DMS79 (cell line): ENCODE measurements at places on chromosomes 7 and 10.

GRCh38 chr7:35448486-35448885, 194.6 kb upstream of the TBX20 start:
- DNase-seq = no peak

- no peak for DNase-seq
Measured at GRCh38 chr7:7185371-7185989, 3.1 kb downstream of the C1GALT1 start.

DNA sequence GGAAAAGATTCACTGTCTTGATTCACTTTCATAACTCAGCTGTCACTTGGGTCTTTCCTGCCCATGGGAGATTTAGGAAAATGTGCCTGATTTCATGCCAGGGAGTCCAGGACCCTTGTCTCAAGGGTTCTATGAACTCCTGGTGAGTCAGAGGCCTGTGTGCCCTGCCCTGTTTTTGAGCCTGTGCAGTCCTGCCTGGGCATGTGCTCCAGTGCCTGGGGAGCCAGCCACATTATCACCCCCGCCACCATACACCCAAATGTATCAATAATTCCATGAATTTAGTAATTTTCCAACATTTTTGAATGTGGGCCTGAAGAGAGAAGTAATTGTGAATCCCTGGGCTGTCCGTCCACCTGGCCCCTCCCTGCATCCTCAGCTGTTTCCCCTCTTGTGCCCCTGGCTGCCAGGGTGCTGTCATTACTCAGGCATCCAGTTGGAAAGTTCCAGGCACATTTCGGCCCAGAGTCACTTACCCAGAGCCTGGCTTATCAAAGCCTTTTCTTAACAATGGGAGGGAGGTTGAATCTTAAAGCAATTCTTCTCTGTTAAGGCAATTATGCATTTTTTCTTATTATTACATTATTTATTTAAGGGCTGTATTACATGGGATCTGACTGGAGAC, 287.8 kb upstream of the CDC14C start:
- no peak for DNase-seq

DNA sequence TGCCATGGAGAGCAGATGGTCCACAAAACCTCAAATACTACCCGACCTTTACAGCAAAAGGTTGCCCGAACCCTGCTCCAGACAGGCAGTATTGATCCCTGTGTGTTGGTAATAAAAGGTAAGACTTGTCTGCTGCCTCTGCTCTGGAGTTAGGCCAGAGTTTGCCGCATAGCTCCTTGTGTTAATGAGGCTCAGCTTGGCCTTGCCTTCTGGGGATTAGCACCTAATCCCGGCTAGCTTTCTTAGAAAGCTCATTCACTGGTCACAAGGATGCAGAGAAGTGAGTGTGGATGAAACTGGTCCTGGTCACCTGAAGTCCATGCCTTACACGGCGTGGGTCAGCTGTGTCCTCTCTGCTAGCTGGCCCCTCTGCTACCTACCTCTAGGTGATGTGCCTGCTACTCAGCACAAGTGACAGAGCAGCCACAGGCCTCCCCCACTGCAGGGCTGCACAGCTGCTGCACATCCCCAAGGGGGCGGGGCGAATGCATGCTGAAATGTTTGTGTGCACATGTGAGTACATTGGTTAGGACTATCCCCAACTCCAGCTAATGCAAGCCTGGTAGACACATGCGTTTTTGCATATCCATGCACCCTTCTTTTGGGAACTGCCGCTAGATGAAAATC, 31.7 kb upstream of the SYPL1 start:
- no peak for DNase-seq

GRCh38 chr7:142563470-142563869, 185.8 kb upstream of the PRSS1 start:
- no peak for DNase-seq

- DNase-seq = no peak
Measured at GRCh38 chr10:92691591-92692079, 1.9 kb downstream of the HHEX start.

GRCh38 chr7:26991796-26992195, 104.0 kb downstream of the HOXA1 start:
- DNase-seq = no peak

GRCh38 chr10:33244354-33244967, 90.0 kb downstream of the NRP1 start:
- no peak for DNase-seq

- DNase-seq = no peak
Measured at GRCh38 chr7:92425311-92425947, 21.9 kb upstream of the GATAD1 start.

DNA sequence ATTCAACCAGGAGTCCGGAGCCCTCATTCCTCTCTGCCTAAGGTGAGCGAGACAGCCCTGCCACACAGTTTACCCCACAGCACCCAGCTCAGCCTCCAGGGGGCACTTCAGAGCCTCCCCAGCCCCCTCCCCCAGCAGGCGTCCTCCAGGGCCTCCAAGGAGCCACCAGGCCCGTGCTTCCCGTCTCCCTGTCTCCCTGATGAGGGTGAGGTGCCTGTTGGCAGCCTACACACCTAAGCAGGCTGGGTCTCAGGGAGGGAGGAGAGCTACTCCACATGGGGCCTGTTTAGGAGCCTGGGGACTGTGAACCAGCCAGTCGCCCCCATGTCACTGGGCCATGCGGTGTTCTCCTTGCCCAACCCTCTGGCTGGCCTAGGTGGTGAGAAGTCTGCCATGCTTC, 28.9 kb upstream of the TRIM8 start:
- DNase-seq = no peak

DNA sequence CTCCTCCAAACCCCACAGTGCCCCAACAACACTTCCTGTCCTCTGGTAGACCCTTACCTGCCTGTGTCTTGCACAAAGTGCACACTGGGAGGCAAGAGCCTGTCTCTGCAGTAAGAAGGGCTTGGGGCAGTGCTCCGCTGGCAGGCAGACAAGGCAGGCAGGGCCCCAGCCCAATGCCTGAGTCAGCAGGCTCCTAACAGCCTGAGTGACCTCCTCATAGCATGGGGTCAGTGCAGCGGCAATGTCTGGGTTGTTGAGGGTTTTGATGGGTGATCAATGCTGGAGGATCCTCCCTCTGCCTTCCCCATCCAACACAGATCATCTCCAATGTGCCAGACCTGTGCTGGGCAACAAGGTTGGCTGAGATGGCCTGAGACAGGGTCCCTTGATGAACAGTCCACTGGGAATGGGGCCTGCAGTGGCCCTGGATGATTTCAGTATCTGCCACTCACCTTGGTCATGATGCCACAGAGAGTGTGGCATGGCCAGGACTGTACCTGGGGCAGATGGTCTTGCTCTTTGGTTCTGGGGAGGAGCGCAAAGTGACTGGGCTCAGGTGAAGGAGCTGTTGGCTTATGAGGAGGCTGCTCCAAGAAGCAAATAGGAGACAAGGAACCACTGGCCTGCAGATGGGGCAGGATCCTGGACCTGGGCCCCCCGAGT, 55.6 kb upstream of the CAMK2B start:
- no peak for DNase-seq

- DNase-seq = no peak
Measured at GRCh38 chr10:62374862-62375710, 917 bp downstream of the ZNF365 start.

DNA sequence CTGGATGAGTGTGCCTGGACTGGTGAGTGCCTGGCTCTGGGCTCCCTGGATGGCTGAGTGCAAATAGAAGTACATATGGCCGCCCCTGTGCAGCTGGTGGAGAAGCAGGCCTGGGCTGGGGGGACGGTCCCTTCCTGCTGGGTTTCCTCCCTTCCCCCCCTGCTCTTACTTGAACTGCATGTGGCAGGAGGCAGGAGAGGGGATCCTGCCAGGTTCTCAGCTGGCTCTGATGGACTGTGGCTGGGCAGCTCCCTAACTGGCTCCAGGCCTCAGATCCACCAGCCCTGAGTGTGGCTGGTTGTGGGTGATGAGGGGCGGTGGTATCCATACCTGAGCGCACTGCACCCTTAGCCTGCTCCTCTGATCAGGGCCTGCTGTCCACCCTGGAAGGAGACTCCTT, 26.9 kb downstream of the ADCY1 start:
- DNase-seq = no peak

- no peak for DNase-seq
Measured at GRCh38 chr10:34629084-34629483, 186.0 kb downstream of the PARD3 start.

DNA sequence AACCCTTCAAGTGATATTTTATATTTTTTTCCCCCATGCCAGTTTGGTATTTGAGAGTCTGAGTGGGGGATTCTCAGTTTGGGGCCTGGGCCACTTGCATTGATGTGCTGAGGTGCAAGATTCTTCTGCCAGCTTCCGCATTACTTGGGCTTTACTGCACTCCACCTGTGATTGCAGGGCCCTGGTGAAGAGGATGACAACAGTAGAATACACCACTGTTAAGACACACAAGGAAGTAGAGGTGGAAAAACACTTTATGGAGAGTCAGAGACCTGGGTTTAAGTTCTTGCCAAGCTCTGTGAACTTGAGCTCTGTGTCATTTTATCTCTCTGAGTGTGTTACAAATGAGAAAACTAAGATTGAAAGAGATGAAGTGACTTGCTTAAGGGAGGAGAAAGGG, 209.4 kb downstream of the LRMDA start:
- DNase-seq = no peak

DNA sequence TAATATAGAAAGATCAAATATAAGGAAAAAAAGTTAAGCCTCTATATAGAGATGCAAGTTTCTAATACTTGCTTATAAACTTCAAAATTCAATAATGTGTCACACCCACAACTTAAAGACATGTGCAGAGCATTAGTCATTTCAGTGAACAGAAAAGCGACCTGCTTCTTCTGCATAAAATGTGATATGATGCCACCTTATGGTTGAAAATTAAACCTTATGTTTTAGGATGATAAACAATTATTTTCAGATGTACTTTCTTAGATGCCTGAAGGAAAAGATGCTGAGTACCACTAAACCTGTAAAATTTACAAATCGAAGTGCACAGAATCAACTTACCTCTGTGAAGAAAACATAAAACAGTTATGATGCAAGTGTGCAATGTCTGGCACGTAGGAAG, 96.0 kb downstream of the MTERF1 start:
- peak; percentile 12 for DNase-seq

DNA sequence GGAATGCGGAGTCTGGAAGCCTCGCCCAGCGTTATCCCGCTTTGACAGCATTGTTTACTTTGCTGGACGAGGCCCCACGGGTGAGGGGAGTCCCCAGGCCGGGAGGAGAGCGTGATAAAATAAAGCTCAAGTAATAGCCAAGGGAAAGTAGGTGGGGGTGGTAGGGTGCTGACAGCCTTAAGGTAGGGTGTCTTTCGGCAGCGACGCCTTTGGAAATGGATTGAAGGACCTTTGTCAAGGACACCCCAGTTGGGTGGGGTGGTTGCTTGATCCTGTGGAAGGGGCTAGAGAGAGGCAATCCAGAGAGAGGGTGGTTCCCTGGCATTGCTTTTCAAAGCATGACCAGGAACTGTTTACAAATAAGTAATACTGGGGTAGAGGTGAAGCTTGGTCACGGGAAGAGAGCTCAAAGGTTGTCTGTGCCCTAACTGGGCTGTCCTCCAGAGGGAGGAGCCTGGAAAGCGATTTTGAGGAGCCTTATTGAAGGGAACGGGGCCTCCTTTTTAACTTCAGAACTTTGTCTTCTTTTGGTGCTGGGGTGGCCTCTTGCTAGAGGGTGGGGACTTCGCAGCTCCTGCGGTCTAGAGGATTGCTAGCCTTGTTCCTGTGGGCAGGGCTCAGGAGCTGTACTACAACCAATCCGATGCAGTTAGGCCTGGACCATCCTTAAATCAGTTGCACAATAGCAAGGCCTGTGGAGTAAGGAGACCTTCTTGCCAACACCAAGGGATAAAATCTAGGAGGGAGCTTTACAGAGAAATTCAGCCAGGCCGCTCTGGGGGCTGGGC, 1.3 kb downstream of the EIF4EBP2 start:
- DNase-seq = no peak

- DNase-seq = no peak
Measured at GRCh38 chr7:106874076-106874475, 9.0 kb downstream of the PIK3CG start.

- DNase-seq = no peak
Measured at GRCh38 chr7:157762824-157763223, 426.0 kb downstream of the DNAJB6 start.

GRCh38 chr7:65827366-65827765, 45.5 kb upstream of the VKORC1L1 start:
- no peak for DNase-seq

DNA sequence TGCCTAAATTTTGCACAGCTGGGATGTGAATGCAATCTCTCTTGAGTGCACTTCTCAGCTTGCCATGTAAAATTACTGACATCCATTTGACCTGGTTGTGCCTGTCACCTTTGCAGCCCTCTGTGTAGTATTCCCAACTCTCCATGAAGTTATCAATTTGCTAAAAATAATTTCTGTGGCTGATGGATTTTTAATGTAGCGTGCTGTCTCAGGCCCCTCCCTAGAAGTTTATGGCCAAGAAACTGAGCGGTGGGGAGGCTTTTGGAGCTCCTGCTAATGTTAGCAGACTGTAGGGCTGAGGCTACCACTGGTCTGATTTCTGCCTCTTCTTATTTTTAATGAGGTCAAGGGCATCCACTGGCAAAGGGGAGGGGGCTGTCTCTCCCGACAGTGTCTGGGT, 577.0 kb upstream of the DPP6 start:
- no peak for DNase-seq

GRCh38 chr7:200290-200689, 7.9 kb downstream of the FAM20C start:
- DNase-seq = no peak

GRCh38 chr7:128167791-128168666, 73.0 kb upstream of the LEP start:
- no peak for DNase-seq

DNA sequence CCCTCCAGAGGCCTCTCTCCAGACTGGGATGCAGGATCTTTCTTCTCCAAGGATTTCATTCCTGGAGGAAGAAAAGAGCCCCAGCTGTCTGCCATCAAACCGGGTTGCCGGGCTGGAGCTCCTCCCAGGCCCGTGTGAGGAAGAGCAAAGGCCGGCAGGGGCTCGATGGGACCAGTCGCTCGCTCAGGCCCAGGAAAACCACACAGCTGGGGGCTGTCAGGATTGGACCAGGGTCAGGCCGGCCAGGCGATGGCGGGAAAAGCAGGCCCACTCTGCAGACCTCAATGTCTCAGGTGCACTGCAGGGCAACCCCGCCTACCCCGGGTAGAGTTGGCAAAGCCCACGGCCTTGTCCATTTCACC, 98.1 kb upstream of the DNAAF5 start:
- no peak for DNase-seq

GRCh38 chr7:22378199-22378980, 21.4 kb upstream of the RAPGEF5 start:
- DNase-seq = no peak

- DNase-seq = no peak
Measured at GRCh38 chr7:42432644-42433043, 195.6 kb upstream of the GLI3 start.

DNA sequence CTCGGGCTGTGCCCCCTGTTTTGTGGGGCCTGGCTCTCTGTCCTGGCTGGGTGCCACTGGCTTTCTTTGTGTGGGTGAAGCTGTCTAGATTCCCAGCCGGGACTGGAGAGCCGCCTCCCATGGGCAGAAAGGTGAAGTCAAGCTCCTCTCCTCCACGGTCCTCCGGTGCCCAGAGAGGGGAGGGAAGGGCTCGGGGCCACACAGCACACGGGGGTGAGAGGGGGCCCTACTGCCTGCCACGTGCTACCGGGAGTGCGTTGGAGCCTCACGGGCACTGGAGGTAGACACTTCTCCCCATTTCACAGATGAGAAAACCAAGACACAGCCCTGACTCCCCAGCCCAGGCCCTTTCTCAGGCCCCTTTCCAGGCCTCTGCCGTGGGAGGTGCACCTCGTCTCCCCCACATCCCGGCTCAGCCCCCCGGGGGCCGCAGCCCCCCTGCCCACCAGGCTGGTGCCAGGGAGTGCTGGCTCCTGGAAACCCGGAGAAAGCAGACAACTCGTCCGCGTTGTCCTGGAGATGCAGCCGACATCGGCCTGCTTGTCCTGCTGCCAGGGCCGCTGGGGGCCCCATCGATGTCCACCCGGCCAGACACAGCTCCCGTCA, 55.8 kb downstream of the UNCX start:
- no peak for DNase-seq
